ENCODE measurements at places on chromosomes 12 and 14.

- DNase-seq = no peak
Observed at GRCh38 chr12:45668641-45669040, 60.9 kb upstream of the ARID2 start.

- no peak for DNase-seq
Observed at GRCh38 chr12:9449181-9449580, 158.5 kb downstream of the KLRB1 start.

- DNase-seq = no peak
Observed at GRCh38 chr12:102470945-102471344, 9.4 kb downstream of the IGF1 start.

DNA sequence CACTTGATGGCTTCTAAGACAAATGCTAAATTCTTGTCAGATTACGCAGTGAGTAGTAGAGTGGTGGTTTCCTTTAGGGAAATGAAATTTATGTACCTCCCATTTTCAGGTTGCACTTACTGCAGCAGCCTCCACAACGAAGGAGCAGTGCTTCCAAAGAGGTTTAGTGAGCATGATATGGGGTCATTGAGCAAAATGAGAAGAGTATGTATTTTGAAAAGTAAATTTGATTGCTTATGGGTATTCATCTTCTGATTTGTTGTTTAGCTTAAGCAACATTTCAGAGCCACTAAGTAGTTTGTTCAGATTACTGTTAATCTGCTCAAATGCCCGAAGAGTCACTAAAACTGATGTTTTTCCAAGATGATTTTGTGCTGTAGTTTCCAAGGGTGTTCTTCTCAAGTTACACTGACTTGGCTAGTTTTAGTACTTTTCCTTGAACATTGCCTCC, 493.6 kb downstream of the PCNX1 start:
- DNase-seq = no peak

DNA sequence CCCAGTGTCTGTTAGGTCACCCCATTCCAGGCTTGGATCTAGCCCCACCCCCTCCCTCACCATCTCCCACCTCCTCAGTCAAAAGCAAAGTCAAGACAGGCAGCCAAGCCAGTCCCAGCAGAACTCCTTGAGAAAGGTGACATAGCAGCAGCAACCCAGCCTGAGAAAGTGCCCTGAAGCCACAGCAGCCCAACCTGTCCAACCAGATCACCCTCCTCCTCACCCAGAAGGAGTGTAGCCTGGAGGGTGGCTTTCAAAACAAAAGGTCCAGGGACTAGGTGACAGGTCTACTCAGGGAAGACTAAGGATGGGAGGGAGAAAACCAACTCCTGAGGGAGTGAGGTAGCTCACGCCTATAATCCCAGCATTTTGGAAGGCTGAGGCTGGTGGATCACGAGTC, 5.2 kb downstream of the RAB15 start:
- DNase-seq = no peak

DNA sequence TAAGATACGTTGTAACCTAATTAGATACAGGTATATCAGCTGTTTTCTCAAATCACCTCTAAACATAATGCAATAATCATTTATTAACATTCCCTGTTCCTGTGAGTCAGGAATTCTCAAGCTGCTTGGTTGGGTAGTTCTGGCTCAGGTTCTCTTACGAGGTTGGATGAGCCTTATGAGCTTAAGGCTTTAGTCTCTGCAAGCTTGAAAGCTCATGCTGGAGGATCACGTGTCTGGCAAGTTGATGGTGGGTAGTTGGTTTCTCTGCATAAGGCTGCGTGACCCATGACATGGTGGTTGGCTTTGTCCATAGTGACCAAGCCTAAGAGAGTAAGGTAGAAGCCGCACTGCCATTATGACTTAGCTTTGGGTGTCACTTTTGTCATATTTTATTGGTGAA, 62.0 kb downstream of the PLEKHA5 start:
- no peak for DNase-seq

DNA sequence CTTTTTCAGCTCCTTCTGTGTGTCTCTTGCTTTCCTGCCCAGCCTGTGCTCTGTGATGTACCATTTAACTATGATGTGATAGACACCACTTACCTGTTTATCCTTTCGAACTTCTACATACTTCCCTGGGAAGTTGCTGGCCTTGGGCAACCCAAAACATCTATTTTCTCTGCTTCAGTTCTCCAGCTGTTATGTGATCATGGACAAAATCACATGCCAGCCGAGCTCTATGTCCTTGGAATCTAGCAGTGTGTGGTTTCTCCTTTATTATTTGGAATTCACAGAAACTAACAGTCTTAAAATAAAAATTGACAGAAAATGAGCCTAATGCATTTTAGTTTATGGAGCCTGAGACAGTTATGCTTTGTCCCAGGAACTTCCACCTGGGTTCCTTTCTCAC, 22.9 kb downstream of the BMAL2 start:
- DNase-seq = no peak

DNA sequence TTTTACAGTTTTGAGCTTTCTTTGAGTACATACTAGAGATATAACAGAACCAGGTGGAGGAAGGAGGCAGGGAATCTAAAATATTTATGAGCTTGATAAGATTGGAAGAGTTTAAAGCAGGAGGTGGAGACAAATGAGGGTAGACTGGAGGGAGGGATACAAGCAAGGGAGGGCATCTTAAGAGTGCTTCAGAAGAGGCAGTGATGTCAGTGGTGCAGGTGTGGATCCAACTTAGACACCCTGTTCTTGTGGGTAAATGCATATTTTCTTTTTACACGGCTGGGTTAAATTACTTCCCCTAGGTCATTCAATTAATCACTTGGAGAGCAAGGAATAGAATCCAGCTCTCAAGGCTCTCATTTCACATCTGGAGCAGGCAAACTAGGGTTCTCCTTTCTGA, 146.1 kb upstream of the LRIG3 start:
- DNase-seq = no peak

DNA sequence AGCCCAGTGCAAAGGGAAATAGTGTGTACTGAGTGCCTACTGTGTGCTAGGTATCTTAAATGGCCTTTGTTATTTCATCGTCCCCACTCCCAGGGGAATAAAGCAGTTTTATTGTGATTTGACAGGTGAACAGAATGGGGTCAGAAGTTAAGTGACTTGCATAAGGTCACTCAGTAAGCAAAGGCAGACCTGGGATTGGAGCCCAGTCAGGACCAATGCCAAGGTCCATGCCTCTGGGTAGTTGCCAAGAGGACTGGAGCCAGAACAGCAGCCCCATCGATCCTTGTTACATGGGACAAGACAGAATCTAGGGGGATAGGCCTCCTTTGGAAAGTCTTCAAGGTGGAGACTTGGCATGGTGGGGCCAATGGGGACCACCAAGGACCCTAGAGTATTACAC, 227.4 kb upstream of the PWP1 start:
- DNase-seq = no peak

GRCh38 chr12:111201036-111201435, 167.9 kb downstream of the PHETA1 start:
- no peak for DNase-seq

DNA sequence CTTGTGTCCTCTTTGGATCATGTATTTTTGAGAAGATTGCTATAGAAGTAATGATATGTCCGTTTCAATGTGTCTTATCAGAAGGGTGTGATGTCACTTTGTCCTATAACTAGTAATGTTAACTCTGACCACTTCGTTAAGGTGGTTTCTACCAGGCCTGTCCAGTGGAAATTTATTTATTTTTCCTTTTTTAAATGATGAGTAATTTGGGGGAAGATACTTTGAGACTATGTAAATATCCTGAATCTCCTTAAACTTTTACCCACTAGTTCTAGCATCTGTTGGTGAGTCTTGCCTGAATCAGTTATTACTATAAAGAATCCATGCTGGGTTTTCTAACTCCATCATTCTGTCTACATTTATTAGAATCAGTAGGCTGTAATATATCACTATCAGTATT, 15.3 kb downstream of the EP400 start:
- no peak for DNase-seq

- no peak for DNase-seq
Observed at GRCh38 chr14:72664651-72665050, 229.2 kb downstream of the DPF3 start.

- DNase-seq = no peak
Observed at GRCh38 chr14:93537951-93538350, 107.2 kb downstream of the UNC79 start.

DNA sequence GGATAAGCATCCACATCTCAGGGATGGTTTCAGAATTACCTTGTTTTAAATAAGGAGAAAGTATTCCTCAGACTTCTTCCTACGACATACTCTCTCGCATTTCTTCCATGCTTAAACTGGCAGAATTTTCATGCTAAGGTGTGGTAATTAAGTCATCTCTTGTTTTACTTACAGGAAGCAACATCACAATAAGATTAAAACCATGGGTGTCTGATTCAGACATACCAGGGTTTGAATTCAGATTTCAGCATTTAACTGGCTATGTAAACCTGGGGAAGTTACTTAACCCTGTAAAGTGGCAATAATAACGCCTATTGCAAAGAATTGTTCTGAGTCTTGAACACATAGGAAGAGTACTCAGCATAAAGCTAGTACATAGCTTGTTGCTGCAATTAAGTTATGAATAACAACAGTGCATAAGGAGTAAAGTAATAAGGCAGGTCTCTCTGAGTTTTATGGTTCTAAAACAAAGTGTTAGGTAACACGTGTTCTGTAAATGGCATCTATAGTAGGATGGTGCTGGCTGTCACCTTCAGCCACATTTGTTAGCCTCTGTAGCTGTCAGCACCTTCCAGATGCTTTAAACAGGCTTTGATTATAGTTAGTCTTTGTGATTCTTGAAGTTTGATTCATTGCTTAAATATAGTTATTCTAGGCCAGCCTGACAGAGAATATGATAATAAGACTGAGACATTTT, 38.8 kb downstream of the IFT43 start:
- no peak for DNase-seq

- DNase-seq = no peak
Observed at GRCh38 chr14:44833376-44834060, 128.2 kb downstream of the KLHL28 start.

DNA sequence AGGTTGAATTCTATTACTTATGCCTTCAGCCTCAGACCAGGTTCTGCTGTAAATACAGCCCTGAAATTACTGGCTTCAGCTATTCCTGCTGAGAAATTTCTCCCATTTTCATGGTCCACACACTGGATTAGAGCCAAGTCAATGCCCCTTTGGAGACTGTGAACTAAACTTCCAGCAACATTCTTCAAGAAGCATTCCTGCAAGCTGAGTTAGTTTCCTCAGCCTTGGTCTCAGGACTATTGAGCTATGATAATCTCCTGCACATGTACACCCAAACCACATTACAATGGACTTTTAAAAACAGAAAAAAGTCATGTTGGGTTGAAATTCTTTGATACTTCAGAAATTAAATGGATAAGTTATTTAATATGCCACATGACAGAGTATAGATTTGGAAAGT, 58.0 kb upstream of the AVPR1A start:
- no peak for DNase-seq
